Natural killer cell (primary cell): ENCODE measurements at places on chromosomes 13 and 19. TPM values are rescaled to one million over a fixed set of nuclear protein-coding genes. Genes with fewer than 3 reads are reported as not detected.
A peak's percentile ranks its signal among the peaks of the same experiment; 100 is the strongest.

Gene C5AR1
- total RNA-seq: 11.4 TPM

- no peaks in the 10 kb centered on the region for H3K36me3 ChIP-seq
- peak overlapping the region; percentile 32 for H3K4me3 ChIP-seq
- peaks cover 6% of the 10 kb centered on the region for H3K4me1 ChIP-seq
These were observed 471 bp upstream of the INSR start for GRCh38 chr19:7294558-7295212.

DNA sequence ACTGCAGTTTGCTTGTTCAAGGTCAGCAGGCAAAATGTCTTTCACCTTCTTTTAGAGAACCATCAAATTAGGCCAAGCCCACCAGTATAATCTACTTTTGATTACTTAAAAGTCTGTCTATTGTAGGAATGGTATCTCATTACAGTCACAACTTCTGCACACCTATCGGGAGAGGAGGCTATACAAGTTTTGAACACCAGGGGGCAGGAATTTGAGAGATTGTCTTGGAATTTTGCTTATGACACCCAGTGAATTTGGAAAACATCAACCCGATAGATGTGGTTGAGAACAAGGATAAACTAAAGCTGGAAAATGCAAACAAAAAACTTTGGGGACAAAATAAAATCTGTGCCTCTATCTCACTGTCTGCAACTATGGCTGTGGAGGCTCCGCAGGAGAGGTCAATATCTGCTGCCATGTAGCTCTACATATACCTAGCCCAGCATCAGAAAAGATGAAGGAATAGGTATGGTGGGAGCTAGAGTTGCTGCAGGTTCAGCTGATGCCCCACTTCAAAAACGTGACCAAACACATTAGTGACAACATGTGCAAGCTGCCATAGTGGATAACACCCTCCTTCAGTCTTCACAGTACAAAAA, 1299.2 kb upstream of the SPRY2 start:
- no peak for DNase-seq
- H3K4me1 ChIP-seq: no peaks in the 10 kb centered on the region

GRCh38 chr13:68027306-68027705, 797.2 kb upstream of the PCDH9 start:
- H3K27ac ChIP-seq: no peak overlapping the region
- H3K27me3 ChIP-seq: no peaks in the 10 kb centered on the region
- no peaks in the 10 kb centered on the region for H3K4me1 ChIP-seq
- no peak overlapping the region for H3K4me3 ChIP-seq

DNA sequence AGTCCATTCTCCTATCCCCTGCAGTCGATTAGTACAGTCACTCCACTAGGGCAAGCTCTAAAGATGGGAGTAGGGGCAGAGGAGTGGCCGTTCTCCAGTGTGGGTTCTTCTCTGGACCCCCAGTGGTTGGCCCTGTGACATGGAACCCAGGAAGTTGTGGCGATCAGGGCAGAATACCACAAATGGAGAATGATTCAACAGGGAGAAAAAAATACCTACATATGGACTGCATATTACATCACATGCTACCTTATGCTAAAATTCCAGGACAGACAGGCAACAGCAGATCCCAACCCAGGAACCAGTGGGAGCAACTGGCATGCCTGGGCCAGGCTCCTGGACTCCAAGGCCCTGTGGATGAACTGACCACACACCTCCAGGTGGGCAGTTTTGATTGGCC, 20.4 kb downstream of the POU2F2 start:
- peaks cover 12% of the 10 kb centered on the region for H3K4me1 ChIP-seq
- no peaks in the 10 kb centered on the region for H3K27me3 ChIP-seq
- no peak overlapping the region for H3K27ac ChIP-seq
- H3K4me3 ChIP-seq: no peak overlapping the region
- DNase-seq: no peak
- peaks cover 33% of the 10 kb centered on the region for H3K36me3 ChIP-seq

- peak within 1 kb of the TSS; percentile 94 for H3K4me3 ChIP-seq
- H3K36me3 ChIP-seq: peaks cover 23% of the 10 kb centered on the region
- DNase-seq: peak; percentile 87
- peaks cover 14% of the 10 kb centered on the region for H3K4me1 ChIP-seq
- H3K27me3 ChIP-seq: no peaks in the 10 kb centered on the region
These were observed at the start of gene ZNF480 for GRCh38 chr19:52296773-52297600. TSS of gene ZNF480 (plus strand) at chr19:52297169. CDS start at chr19:52300413, 3,244 bp downstream.

DNA sequence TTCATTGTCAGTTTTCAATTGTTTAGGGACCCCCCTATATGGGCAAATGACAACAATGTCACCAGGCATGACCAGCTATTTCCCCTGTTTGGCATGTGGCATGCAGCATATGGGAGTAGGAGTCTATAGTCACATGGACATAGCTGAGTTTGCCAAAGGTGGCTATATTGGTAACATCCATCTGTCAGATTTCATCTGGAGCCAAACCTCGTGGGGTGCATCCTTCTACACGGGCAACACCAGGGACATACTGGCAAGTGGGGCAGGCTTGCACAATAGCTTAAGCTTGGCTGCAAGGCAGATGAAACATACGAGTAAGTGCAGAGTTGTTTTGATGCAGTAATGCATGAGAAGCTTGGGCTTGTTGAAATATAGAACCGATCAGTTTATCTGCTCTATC, 24.5 kb upstream of the ZNF816 start:
- H3K36me3 ChIP-seq: no peaks in the 10 kb centered on the region
- DNase-seq: no peak
- H3K4me1 ChIP-seq: no peaks in the 10 kb centered on the region
- H3K4me3 ChIP-seq: no peak overlapping the region

- no peaks in the 10 kb centered on the region for H3K36me3 ChIP-seq
- no peak overlapping the region for H3K27ac ChIP-seq
- no peak overlapping the region for H3K4me3 ChIP-seq
- H3K27me3 ChIP-seq: peaks cover 24% of the 10 kb centered on the region
These were observed 572 bp downstream of the SHISA2 start for GRCh38 chr13:26051231-26051656.
